ENCODE measurements at places on chromosomes 5 and 9.

DNA sequence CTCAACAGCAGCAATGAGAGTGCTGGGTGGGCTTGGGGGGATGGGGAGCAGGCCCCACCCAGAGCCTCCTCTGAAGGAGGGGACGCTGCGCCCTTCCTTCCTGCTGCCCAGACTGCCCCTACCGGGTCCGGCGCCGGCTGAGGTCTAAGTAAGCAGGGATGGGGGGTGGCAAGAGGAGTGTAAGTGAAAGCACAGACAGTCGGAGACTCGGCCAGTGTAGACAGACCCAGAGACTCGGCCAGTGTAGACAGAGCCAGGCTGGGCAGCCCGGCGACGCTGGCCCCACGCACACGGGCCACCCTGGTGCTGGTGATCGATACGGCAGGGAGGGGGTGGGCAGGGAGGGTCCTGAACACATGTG is 7.4 kb upstream of the ENTPD8 start:
- no peak for DNase-seq

DNA sequence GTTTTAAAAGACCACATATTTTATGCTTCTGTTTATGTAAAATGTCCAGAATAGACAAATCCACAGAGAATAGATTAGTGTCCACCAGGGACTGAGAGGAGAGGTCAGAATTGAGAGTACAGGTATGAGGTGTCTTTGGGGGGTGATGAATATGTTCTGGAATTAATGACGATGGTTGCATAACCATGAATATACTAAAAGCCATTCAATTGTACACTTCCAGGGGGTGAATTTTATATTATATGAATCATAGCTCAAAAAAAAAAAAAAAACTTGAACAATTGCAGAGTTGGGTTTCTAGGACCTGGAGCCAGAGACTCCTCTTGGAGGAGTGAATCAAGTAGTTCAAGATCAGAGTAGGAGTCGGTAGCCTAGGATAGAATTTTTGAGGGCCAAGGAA is 57.8 kb upstream of the RUSC2 start:
- DNase-seq: no peak

DNA sequence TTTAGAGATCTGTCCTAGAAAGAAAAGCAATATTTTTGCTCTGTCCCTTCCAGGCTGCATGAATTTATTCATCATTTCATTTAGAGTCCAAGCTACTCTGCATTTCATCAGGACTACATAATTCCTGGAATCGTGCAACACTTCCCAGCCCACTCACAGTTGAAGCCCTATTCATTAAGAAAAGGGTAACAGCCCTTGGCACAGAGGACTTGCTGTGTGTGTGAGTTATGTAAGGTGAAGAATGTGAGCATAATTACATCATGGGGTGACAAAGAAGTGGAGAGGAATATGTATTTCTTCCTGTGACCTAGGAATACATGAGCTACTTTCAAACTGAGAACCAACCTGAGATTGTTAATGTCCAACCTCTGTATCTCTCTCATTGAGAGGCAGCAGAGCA is 317.4 kb downstream of the ARHGEF28 start:
- no peak for DNase-seq

- DNase-seq: no peak
Measured at GRCh38 chr9:127667127-127667844, 39.5 kb upstream of the CFAP157 start.

DNA sequence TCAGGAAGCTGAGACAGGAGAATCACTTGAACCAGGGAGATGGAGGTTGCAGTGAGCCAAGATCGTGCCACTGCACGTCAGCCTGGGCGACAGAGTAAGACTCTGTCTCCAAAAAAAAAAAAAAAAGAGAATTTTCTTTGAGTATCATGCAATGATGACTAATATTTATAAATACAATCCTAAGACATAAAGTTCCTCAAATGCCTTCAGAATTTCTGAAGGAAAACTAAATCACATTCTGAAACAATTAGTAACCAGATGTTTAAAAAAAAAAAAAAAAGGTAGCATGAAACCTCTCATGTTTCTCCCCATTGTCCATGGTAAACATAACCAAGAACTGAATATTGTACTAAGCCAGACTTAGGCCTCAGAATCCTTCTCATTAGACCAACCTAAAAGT is 23.1 kb downstream of the MLLT3 start:
- DNase-seq: no peak

DNA sequence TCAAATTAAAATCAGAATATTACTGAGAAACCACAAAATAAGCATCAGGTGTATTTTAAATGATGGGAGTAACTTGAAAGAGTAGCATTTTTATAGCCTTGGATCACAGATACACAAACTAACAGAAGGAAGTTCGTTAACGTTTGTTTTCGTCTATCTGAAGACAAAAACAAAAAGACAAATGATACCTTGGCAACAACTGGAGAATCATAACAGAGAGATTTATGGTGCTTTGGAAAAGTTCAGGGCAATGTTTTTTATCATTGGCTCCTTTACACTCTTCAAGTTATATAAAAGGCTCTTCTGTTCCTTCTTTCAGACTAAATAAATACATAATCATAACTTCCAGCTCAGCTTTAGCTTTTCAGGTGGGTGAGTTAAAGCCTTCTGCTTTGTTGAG is 128.1 kb upstream of the VLDLR start:
- no peak for DNase-seq

- no peak for DNase-seq
Measured at GRCh38 chr5:69292306-69292705, 40.3 kb downstream of the CCDC125 start.

- DNase-seq: no peak
Measured at GRCh38 chr5:28164568-28164967, 1126.2 kb upstream of the CDH9 start.

DNA sequence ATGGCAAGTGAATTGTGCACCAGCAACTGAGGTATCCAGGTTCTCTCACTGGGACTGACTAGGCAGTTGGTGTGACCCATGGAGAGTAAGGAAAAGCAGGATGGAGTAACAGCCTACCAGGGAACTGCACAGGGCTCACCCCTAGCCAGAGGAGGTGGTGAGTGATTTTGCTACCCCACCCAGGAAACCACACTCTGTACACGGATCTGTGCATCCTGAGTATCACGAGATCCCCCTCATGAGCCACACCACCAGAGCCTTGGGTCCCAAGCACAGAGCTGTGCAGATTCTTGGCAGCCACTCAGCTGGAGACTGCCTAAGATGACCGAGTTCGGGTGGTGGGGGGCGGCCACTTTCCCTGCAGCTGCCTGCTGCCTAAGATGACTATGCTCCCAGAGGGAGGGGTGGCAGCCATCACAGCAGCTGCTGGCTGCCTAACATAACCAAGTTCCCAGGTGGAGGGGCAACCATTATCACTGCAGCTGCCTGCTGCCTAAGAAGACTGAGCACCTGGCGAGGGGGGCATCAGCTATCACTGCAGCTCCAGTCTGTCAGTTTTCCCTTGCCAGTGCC is 48.4 kb upstream of the EFNA5 start:
- DNase-seq: no peak

- DNase-seq: no peak
Measured at GRCh38 chr5:16787278-16787677, 148.8 kb downstream of the MYO10 start.

- no peak for DNase-seq
Measured at GRCh38 chr5:35478856-35479682, 138.6 kb upstream of the SPEF2 start.

DNA sequence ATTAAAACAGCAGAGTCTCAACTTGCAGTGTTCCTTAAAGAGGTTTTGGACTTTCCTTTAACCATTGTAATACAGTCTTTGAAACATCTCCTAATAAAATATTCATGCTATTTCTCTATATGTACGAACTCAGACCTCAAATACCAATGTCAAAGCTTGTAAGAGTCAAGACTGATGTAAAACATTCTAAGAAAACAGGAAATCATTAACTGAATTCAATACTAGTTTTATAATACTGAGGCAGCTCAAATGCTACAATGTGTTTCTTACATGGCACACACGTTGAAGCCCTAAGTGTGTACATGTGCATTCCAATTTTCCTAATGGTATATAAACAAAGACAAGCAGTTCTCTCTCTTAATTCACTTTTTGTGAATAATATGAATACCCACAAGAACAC is 11.6 kb downstream of the PSIP1 start:
- no peak for DNase-seq

DNA sequence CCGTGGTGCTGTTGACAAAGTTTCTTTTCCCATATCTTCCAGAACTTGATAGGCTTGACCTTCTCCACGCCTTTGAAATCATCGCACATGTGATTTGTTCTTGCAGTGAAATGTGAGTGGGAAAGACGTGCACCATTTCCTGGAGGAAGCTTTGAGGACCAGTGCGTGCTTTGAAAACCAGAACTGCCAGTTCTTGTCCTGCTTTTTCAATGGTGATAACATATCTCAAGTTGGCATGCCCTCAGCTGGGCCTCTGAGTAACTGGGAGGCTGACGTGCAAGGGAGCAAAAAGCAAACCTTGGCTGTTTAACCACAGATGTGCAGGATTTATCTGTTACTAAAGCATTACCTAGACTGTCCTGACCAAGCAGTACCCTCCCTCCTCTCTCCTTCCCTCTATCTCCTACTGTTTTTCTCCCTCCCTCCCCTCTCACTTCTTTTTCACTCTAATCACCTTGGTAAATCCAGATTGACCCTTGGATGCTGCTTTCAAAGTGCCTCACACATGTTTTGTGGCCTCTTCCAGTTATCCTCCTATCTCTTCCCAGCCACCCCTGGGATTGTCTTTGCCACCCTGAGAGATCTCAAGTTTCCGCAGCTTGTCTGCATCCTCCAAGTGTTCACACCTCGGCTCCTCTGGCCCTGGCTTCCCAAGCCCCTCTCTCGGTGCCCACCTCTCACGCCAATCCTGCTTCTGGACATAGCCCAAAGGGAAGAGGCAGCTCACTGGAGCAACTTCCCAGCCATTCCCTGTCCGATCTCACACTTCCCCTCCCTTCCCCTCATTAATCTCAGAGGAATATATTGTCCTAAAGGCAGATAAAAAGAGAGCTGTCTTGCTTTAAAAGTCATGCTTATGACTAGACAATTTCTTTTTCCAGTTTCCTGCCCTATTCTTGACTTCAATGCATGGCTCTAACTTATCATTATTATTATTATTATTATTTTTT is 198.3 kb downstream of the ERCC6L2 start:
- no peak for DNase-seq

DNA sequence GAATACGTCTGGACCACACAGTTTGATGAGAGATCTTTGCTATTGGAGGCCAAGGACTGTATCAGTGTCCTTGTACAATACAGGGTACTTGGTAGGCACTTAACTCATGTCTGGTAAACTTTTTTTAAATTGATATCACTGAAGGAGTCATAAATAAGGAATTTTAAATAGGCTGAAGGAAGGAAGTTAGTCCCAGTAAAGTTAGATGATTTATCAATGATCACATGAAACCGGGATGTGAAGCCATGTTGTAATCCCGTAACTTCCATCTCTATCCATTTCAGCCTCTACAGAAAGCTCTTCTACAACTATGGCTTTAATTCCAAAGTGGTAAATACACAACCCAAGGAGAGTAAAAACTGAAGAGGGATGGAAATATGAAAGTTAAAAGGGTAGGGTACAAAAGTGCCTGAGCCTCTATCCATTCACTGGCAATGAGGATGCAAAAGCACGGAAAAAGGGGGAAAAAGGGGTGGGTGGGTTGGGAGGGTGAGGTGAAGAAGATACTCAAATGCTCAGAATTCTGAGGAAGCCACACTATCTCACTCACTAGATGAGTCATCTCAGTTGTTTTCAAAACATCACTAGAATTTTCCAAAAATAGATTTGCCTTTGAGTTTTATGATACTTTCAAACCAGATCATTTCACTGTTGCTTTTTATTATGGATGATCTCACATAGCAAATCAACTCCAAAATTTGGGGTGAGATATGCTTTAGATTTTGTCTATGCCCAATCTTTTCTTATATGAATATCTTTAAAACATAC is 1053.5 kb downstream of the NR2F1-AS1 start:
- no peak for DNase-seq

- no peak for DNase-seq
Measured at GRCh38 chr5:161745392-161745791, 59.9 kb downstream of the GABRA6 start.

- no peak for DNase-seq
Measured at GRCh38 chr9:83342731-83343130, 195.5 kb downstream of the FRMD3 start.

DNA sequence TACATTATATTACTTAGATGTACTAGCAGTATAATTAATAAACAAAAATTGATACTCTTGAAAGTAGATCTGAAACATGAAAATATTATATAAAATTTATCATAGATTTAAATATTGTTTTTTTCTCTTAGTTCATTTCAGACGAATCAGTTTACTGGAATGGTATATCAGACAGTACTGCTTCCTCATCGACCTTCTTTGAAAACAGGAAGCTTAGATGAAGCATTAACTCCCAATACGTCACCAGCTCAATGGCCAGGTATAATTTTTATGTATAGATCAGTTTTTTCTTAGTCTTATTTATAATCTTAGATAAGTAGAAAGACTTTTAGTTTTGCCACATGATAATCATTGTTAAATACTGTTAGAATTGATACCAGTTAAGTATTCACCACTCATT is 106.3 kb downstream of the DMXL1 start:
- no peak for DNase-seq

GRCh38 chr5:157708866-157709265 is 22.4 kb upstream of the THG1L start:
- DNase-seq: no peak
